CD4-positive, alpha-beta memory T cell (primary cell): ENCODE measurements at places on chromosomes 13 and 19. TPM values are rescaled to one million over a fixed set of nuclear protein-coding genes. Genes with fewer than 3 reads are reported as not detected.

The HS6ST3 gene
- polyA plus RNA-seq = not detected

The ZNF560 gene
- not detected for polyA plus RNA-seq

The PNMA8A gene
- not detected for polyA plus RNA-seq

The CYP4F11 gene
- not detected for polyA plus RNA-seq

The C19orf81 gene
- not detected for polyA plus RNA-seq

The PLA2G4C gene
- polyA plus RNA-seq = 0.44 TPM

The CBLC gene
- polyA plus RNA-seq = not detected

The TSHZ3 gene
- polyA plus RNA-seq = 0.57 TPM

The ZBTB32 gene
- not detected for polyA plus RNA-seq

The IFNL1 gene
- polyA plus RNA-seq = not detected

The MEF2B gene
- polyA plus RNA-seq = 0.71 TPM

- H3K27me3 ChIP-seq = no peaks in the 10 kb centered on the region
- DNase-seq = no peak
- no peaks in the 10 kb centered on the region for H3K4me1 ChIP-seq
- H3K4me3 ChIP-seq = no peak overlapping the region
Observed at GRCh38 chr13:23551213-23552008, 18.8 kb upstream of the TNFRSF19 start.

DNA sequence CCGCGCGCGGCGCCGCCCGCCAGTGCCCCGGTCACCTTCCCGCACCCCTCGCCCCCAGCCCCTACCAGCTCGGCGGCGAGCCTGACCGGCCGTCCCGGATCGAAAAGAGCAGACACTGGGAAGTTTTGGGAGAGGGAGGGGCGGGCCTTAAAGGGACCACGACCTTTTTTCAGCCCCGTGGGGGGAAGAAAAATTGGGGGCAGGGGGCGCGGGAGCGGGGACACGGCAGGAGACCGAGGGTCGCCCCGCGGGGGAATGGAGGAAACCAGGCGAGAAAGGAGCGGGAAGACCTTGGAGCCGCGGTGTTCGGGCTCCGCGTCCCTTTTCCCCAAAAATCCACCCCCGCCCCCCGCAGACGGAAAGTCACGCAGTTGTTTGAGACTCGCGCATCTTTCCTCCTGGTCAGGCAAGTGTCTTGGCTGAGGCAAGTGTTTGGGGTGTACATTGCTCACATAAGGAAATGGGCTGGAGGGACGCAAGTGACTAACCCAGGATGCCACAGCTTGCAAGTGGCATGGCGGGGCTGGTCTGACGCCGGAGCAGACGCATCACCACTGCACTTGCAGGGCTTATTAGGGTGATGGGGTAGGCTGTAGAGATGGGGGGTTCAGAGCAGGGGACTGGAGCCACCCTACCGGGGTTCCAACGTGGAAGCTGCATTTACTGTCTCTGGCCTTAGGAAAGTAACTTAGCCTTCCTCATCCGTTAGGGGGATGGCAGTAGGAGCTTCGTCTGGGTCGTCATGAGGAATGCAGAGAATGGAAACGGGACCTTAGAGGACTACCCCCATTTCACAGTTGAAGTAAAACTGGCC is 2.7 kb upstream of the HNRNPL start:
- H3K4me1 ChIP-seq = peaks cover 46% of the 10 kb centered on the region
- peak overlapping the region; percentile 92 for H3K27ac ChIP-seq
- DNase-seq = peak; percentile 43

GRCh38 chr13:37816276-37816675 is 53.3 kb downstream of the TRPC4 start:
- no peaks in the 10 kb centered on the region for H3K27me3 ChIP-seq
- DNase-seq = no peak
- no peak overlapping the region for H3K27ac ChIP-seq
- H3K36me3 ChIP-seq = no peaks in the 10 kb centered on the region
- H3K4me1 ChIP-seq = no peaks in the 10 kb centered on the region
- H3K4me3 ChIP-seq = no peak overlapping the region

DNA sequence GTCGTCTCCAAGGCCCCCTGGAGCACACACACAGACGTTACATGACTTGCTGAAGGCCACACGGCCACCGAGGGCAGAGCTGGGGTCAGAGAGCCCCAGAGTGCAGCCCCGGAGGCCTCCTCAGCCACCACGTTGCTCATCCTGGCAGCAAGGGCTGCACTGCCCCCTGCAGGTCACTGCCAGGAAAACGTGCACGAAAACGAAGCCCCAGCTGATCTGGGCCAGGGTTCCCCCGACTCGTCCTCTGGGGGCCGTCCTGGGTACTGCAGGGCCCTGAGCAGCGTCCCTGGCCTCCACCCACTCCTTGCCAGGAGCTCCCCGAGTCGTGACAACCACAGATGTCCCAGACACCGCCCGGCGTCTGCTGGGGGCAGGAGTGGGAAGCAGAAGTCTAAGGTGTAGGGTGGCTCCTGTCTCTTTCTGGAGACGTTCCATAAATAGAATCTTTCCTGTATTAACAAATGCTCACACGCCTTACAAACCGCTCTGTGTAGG is 3.4 kb downstream of the TPGS1 start:
- no peaks in the 10 kb centered on the region for H3K36me3 ChIP-seq
- peak; percentile 95 for DNase-seq
- H3K4me3 ChIP-seq = peak overlapping the region; percentile 64
- no peaks in the 10 kb centered on the region for H3K27me3 ChIP-seq

GRCh38 chr13:97515643-97516042 is 81.7 kb downstream of the RAP2A start:
- no peak for DNase-seq
- no peak overlapping the region for H3K27ac ChIP-seq
- no peaks in the 10 kb centered on the region for H3K27me3 ChIP-seq
- H3K4me1 ChIP-seq = no peaks in the 10 kb centered on the region

- no peak for DNase-seq
- peaks cover 16% of the 10 kb centered on the region for H3K4me1 ChIP-seq
- no peaks in the 10 kb centered on the region for H3K36me3 ChIP-seq
- H3K27me3 ChIP-seq = no peaks in the 10 kb centered on the region
Observed at GRCh38 chr19:11192957-11193939, 4.1 kb downstream of the KANK2 start.

DNA sequence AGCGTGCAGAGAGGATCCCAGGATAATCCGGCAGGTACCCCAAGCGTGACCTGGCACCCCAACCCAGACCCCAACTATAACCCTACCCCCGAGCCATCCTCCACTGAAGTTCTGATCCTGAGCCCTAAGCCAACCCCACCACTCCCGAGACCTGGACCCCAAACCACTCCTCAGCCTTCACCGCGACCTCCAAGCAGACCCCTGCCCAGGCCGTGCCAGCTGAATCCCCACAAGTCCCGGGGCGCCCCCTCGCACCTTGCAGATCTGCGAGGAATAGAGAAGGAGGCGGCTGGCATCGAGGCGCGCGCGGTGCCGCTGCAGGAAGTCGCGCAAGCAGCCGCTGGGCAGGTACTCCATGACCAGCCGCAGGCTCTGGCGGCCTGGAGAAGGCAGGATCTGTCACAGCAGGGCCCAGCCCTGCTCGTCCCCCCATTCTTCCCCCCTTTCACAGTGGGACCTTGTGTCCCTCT is 10.1 kb upstream of the INSL3 start:
- H3K4me1 ChIP-seq = no peaks in the 10 kb centered on the region
- H3K36me3 ChIP-seq = peaks cover 73% of the 10 kb centered on the region
- no peak overlapping the region for H3K4me3 ChIP-seq
- H3K27ac ChIP-seq = peak overlapping the region; percentile 6

- no peaks in the 10 kb centered on the region for H3K4me1 ChIP-seq
- H3K36me3 ChIP-seq = no peaks in the 10 kb centered on the region
- no peak overlapping the region for H3K27ac ChIP-seq
Observed at GRCh38 chr19:15863272-15863671, 34.6 kb downstream of the CYP4F2 start.

GRCh38 chr13:112131713-112132113 is 64.8 kb downstream of the SOX1 start:
- DNase-seq = no peak
- no peaks in the 10 kb centered on the region for H3K27me3 ChIP-seq
- no peaks in the 10 kb centered on the region for H3K36me3 ChIP-seq
- no peak overlapping the region for H3K27ac ChIP-seq
- H3K4me1 ChIP-seq = no peaks in the 10 kb centered on the region
- no peak overlapping the region for H3K4me3 ChIP-seq

GRCh38 chr19:32924200-32924599 is 47.6 kb downstream of the CEP89 start:
- H3K36me3 ChIP-seq = no peaks in the 10 kb centered on the region
- H3K27ac ChIP-seq = no peak overlapping the region
- no peak for DNase-seq
- H3K27me3 ChIP-seq = no peaks in the 10 kb centered on the region

DNA sequence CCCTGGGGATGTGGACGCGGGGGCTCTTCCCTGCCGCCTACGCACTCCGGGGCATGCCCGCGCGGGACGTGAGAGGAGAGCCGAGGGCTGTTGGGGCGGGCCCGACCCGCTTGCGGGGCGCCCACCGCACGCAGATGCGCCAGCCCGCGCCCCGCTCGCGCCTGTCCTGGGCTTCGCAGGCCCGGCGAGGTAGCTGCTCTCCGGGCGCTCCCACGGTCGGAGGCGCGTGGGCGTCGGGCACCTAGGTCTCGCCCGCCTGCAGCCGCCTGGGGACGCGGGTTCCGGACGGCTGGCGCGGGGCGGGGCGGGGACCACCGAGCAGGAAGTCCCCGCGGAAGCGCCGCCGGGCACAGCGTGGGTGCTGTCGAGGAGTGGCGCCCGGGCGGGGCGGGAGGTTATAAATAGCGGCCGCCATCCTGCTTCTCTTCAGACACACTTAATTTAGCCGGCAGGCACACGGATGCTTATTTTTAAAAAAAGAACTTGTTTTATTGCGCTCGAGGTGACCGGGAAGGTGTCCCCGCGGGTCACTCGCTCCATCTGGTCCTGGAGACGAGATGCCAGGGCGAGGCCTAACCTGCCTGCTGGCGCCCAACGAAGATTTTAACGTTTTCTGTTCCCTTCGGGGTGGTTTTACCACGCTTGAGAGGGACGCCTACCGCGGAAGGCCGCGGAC is 561 bp upstream of the GJA3 start:
- peaks cover 11% of the 10 kb centered on the region for H3K27me3 ChIP-seq
- H3K36me3 ChIP-seq = no peaks in the 10 kb centered on the region
- DNase-seq = peak; percentile 44

DNA sequence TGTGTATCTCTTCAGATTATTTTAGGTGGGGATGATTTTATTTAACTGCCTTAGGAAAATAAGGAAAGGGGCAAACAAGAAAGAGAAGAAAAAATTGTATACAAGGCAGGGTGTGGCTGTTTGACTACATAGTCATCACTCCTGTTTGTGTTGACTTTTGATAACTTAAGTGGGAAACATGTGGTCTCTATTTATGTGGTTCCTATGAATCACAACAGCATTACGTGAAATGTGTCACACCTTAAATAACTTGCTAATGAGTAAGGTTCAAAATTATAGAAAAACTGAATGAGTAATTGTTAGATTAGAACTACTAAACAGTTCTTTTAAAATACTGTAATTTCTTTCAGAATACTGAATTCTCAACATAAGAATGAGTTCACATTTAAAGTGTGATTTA is 69.3 kb downstream of the LMO7 start:
- no peak overlapping the region for H3K27ac ChIP-seq
- H3K4me1 ChIP-seq = no peaks in the 10 kb centered on the region
- DNase-seq = no peak

GRCh38 chr19:19558055-19558454 is 20.0 kb downstream of the CILP2 start:
- no peak for DNase-seq
- no peaks in the 10 kb centered on the region for H3K27me3 ChIP-seq
- H3K4me1 ChIP-seq = peaks cover 20% of the 10 kb centered on the region

DNA sequence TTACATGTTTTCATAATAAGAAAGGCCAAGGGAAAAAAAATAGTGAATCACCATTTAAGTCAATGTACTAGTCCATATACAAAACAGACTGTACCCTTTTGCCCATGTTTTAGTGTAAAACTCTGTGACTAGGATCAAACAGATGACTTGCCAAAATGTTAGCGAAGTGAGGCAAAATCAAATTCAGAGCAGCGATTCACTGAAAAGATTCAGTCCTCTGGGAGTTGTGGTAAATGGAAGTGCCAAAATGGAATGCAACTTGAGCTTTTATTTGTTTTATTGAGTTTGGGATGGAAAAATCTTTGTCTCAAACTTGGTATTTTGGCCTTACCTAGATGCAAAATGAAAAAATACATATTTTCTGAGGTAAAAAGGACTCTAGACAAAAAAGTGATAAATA is 9.1 kb downstream of the CDADC1 start:
- no peak overlapping the region for H3K27ac ChIP-seq
- peaks cover 16% of the 10 kb centered on the region for H3K36me3 ChIP-seq
- DNase-seq = no peak
- H3K4me3 ChIP-seq = no peak overlapping the region

DNA sequence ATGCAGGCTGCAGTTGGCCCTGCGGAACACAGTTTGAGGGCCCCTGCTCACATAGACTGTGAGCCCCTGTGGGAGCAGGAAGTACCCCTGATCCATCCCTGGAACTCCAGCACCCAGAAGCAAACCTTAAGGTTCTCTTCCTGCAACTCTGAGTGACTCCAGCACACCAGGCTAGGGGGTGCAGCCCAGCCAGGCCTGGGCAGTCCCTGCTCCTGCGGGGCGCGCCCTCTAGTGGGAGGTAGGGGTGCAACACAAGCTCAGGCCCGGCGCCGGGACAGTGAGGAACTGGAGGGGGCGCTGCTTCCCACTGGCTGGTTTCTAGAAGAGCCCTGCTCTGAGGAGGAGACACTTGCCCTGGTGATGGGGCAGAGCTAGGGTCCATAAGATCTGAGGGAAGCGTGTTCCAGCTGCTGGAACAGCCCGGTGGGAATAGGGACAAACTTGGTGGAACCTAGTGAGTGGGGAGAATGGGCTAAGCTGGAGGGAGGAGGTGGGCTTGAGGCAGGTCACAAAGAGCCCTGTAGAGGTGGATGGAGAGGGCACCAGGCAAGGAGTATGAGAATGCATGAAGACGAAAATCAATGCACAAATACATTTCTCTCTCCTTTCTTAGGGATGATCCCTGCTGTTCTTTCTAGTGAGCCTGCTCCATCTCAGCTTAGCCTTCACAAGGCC is 5.0 kb downstream of the ZSCAN5A start:
- peaks cover 8% of the 10 kb centered on the region for H3K4me1 ChIP-seq
- H3K4me3 ChIP-seq = no peak overlapping the region
- peak; percentile 44 for DNase-seq
- H3K27me3 ChIP-seq = no peaks in the 10 kb centered on the region
- H3K36me3 ChIP-seq = no peaks in the 10 kb centered on the region

- peak overlapping the region; percentile 83 for H3K27ac ChIP-seq
- DNase-seq = no peak
- peaks cover 25% of the 10 kb centered on the region for H3K4me1 ChIP-seq
- peaks cover 17% of the 10 kb centered on the region for H3K36me3 ChIP-seq
- peak overlapping the region; percentile 85 for H3K4me3 ChIP-seq
- H3K27me3 ChIP-seq = no peaks in the 10 kb centered on the region
Observed at GRCh38 chr19:48445256-48445605, 552 bp upstream of the GRWD1 start.

- no peak overlapping the region for H3K27ac ChIP-seq
- no peak for DNase-seq
- peaks cover 37% of the 10 kb centered on the region for H3K4me1 ChIP-seq
- H3K27me3 ChIP-seq = peaks cover 73% of the 10 kb centered on the region
- no peaks in the 10 kb centered on the region for H3K36me3 ChIP-seq
- no peak overlapping the region for H3K4me3 ChIP-seq
Observed at GRCh38 chr13:99980824-99981734, 505 bp upstream of the ZIC2 start.

GRCh38 chr13:41928323-41928722 is 32.6 kb downstream of the VWA8 start:
- no peak overlapping the region for H3K4me3 ChIP-seq
- no peaks in the 10 kb centered on the region for H3K36me3 ChIP-seq
- no peak for DNase-seq
- no peak overlapping the region for H3K27ac ChIP-seq
- H3K27me3 ChIP-seq = no peaks in the 10 kb centered on the region
